ENCODE measurements at places on chromosomes 6 and 20.

GRCh38 chr20:23585808-23586734 is 17.8 kb upstream of the CST9L start:
- no peak for DNase-seq

DNA sequence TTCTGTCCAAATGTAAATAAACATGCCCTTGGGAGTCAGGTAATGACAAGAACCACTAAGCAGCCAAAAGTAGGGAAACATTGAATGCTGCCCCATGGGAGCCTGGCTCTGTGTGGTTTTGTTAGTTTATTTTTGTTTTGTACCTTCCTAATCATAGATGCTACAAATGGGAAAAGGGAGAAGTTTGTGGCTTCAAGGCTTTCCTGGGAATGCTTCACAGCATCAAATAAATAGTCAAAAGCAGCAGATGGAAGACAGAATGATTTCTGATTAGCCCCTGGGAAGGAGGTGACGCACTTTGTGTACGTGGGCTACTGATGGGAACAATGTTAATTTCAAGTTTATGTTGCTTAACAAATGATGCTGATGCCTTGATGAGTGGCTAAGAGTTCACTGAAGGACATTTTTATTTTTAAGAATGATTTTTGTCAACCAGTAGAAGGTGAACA is 532.7 kb downstream of the BCKDHB start:
- no peak for DNase-seq

DNA sequence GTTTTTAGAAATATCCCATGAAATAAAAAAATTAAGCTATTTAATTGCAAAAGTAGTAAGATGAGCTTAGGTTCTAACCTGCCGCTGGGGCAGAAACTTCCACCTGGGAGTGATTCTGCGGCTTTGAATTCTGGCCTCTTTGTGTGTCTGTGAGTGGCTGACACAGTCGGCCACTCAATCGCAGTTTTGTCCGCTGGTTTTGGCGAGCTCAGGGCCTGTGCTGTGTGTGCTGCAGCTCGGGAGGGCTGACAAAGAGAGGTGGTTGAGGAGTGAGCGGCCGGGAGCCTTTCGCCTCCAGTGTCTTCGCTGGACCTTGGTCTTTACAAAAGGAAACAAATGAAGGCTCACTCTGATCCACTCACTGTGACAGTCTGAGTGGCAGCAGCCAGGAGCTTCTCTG is 128.4 kb downstream of the TIAM2 start:
- DNase-seq, result no peak

DNA sequence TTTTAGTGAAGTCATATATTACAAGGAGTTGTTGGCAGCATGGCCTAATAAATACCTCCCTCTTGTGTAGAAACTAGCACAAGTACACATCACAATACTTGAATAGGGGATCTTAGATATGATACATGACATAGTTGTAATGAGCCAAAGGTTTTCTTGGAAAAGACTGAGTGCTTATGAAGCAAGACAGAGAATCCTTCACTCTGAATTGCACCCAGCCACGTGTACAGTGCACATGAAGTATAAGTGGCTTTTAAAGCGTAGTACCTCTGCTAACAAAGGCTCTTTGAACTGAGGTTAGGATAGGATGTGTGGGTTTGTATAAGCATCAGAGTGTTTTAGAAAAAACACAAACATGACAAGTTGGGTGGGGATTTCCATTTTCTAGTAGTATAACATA is 145.5 kb upstream of the STMND1 start:
- DNase-seq, result no peak

GRCh38 chr6:105569706-105570105 is 166.8 kb upstream of the PREP start:
- DNase-seq, result no peak

- no peak for DNase-seq
Observed at GRCh38 chr6:11824986-11825385, 46.4 kb upstream of the ADTRP start.

GRCh38 chr20:9611921-9612320 is 97.5 kb downstream of the LAMP5 start:
- DNase-seq, result no peak

- peak; percentile 19 for DNase-seq
Observed at GRCh38 chr6:53009056-53009455, 14.0 kb upstream of the GSTA4 start.

DNA sequence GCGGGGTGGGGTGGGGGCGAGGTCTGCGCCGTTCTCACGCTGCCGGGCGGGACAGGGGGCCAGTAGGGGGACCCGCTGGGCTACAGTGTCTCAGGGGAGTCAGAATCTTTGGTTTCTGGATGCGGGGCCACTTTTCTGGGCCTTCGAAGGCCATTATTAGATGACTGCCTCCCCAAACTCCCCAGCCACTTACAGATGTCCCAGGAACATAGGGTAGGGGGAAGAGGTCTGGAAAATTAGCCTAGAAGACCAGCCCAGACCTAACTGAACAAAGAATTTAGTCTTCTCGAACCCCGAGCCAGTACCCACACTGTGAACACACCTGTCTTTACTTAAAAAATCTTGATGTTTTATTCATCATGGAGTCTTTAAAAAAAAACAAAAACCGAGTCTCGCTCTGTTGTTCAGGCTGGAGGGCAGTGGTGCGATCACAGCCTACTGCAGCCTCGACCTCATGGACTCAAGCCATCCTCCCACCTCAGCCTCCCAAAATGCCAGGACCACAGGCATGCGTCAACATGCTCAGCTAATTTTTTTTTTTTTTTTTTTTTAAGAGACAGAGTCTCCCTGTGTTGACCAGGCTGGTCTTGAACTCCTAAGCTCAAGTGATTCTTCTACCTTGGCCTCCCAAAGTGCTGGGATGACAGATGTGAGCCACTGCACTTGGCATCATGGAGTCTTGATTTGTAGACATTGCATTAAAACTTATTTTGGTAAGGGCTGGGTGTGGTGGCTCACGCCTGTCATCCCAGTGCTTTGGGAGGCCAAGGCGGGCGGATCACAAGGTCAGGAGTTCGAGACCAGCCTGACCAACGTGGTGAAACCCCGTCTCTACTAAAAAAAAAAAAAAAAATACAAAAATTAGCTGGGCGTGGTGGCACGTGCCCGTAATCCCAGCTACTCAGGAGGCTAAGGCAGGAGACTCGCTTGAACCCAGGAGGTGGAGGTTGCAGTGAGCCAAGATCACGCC is 3.3 kb upstream of the SLC29A1 start:
- DNase-seq, result peak; percentile 88

DNA sequence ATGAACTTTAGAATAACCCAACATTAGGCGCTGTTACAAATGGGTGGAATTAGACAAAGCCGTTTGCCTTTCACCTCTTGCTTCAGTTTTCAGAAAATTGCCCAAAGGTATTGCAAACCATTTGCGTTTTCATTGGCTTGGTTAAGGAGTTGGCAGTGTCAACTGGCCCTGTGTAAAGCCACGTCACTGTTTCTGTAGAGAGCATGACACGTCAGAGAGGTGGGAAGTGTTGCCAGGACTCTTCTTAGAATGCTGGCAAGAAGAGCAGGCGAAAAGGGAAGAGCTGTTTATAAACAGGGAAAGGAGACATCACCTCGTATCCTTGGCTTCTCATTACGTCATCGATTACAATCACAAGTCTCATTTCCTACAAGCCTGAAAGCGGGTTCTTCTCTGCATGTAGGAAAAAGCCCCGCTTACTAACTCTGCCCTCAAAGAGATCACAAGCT is 4.2 kb upstream of the IRF4 start:
- peak; percentile 49 for DNase-seq

GRCh38 chr20:54076259-54076658 is 5.9 kb upstream of the BCAS1 start:
- DNase-seq, result no peak

DNA sequence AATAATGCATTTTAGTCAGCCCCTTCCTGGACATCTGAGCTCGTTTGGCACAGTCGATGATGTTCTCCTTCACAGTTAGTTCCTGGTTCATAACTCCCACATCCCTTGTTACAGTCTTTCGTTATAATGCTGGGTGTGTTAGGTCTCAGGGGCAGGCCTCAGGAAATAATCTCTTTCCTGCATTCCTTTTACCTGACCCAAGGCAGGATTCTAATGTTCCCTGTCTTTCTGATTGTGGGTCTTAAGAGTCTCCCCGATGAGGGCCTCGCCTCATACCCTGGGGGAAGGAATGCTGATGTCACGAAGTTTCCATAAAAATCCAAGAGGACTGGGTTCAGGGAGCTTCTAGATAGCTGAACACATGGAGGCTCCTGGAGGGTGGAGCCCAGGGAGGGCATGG is 104.0 kb upstream of the CARMIL1 start:
- no peak for DNase-seq

- DNase-seq, result peak; percentile 65
Observed at GRCh38 chr20:32006841-32007786, 3.1 kb upstream of the CCM2L start.

- DNase-seq, result no peak
Observed at GRCh38 chr6:147061252-147061651, 143.0 kb upstream of the STXBP5 start.

DNA sequence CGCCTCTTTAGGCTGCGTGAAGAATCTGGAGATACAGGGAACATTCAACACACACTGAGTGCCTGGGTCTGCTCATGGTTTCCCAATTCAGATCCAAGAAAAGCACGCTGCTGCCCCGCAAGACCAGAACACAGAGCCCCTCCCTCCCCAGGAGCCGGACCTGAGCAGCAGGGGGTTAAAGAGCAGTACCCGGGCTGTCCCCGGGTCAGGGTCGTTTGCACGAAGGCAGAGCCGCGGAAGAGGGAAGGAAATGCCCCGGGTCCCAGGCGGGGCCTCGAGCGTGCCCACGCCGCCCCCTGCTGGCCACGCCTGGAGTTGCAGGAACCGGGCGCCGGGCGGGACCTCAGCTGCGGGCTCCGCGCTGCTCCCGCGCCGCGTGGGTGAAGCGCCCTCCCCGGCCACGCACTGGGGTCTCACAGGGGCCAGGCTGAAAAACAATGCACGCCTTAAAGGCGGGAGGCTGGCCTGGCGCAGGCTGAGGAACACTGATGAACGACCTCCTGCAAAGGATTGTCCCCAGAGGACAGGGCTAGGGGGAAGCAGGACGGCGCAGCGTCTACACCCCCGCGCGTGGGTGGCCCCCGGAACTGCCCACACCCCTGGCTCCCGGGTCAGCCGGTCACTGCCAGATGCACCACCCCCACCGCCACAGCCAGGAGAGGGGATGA is 48.9 kb downstream of the ANKRD60 start:
- peak; percentile 79 for DNase-seq

DNA sequence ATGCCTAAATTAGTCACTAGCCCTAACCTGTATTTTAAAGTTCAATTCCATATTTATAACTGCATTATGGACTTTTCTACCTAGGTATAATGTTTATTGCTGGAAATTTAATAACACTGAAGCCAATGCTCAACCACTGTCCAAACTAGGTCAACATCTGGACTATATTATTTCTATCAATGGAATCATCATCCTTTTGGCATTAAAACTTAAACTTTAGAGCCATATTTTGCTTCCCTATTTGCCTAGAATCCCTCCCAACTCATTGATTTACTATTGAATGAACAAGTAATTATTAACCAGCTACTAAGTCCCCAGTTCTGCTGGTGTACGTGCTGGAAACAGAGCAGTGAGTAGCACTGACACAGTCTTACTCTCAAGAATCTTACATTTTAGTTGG is 291.7 kb upstream of the SPTLC3 start:
- no peak for DNase-seq

GRCh38 chr20:45283551-45284057 is 23.0 kb upstream of the RBPJL start:
- DNase-seq, result no peak

DNA sequence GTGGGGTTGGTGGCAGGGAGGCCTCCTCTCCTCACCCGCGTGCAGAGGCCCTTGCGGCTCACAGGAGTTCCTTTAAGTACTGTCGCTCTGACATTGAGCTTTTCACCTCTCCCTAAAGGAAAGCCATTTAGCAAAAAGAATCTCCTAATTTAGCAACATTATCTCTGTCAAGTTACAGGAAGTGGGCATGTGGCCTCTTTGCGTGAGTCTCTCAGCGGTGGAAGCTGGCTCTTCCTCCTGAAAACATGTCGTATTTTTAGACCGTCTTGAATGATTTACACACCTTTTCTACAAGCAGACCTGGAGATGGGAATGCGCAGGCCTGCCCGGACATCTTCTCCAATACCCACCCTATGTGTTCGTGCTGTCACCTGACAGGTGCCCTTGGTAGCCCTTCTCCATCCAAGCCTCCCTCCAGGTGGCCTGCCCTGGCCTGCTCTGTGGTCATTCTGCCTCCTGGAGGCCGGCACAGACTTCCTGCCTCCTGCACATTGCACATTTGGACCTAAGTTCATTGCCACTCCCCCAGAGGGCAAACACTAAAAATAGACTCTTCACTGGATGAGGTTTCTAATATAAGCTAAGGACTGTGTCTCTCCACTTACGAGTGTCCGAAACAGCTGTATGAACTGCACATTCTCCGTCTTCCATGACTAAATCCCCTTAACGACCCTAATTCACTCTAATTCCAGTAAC is 18.5 kb upstream of the PHACTR3 start:
- no peak for DNase-seq

GRCh38 chr6:166849749-166850183 is 106.6 kb downstream of the RNASET2 start:
- no peak for DNase-seq

GRCh38 chr6:348860-349396 is 42.6 kb upstream of the IRF4 start:
- no peak for DNase-seq

GRCh38 chr6:49713346-49713745 is at the start of gene CRISP2:
TSS of gene CRISP2 (minus strand) at chr6:49713543. CDS start at chr6:49709196, 4,347 bp downstream.
- DNase-seq, result no peak

GRCh38 chr20:58393299-58393698 is 4.3 kb downstream of the VAPB start:
- no peak for DNase-seq

DNA sequence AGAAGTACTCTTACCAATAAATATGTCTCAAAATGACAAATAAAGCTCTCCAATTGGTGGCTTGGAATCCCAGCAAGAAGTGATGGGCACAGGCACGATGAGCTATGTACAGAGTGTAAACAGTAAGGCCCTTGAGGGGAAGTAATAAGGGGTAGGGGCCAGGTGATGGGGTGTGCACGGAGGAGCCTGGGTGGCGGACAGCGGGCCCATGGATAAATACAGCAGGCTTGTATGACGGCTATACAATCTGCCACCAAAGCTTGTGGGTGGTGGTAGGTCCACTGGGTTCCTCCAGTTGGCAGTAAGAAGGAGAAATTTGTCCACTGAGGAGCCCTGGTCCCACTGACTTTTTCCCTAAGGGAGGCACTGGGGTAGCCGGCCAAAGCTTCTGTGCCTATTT is 205.4 kb upstream of the RNF24 start:
- DNase-seq, result no peak

GRCh38 chr6:24052590-24052961 is 73.4 kb upstream of the NRSN1 start:
- no peak for DNase-seq

- DNase-seq, result no peak
Observed at GRCh38 chr6:121826156-121826810, 390.8 kb downstream of the GJA1 start.

DNA sequence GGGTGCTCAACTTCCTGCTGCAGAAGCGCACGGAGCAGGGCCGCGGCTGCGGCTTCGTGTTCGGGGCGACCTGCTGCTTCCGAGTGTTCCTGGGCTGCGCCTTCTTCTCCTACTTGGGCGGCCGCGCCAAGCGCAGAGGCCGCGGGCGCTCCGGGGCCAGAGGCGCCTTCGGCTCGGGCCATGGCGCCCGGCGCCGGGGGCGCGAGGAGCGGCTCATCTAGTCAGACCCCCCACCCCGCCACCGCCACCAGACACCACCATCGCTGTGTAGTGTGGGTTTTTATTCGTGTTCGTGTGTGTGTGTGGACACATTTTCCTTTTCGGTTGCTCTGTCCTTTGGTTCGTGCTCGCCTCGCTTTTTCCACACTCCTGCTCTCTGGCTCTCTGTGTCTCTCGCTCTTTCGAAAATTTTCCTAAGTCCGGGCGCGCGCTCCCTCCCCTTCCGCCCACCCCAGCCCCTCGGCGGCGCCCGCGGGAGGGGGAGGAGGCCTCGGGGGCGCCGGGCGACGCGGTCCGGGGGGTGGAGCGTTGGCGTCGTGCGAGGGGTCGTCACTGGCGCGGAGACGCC is 38.1 kb downstream of the GNAS start:
- peak; percentile 94 for DNase-seq

Data from NCI-H82 (cell line).